ENCODE measurements at places on chromosomes 2 and 18.

GRCh38 chr2:192357217-192357616, 162.5 kb upstream of the TMEFF2 start:
- no peak for DNase-seq

DNA sequence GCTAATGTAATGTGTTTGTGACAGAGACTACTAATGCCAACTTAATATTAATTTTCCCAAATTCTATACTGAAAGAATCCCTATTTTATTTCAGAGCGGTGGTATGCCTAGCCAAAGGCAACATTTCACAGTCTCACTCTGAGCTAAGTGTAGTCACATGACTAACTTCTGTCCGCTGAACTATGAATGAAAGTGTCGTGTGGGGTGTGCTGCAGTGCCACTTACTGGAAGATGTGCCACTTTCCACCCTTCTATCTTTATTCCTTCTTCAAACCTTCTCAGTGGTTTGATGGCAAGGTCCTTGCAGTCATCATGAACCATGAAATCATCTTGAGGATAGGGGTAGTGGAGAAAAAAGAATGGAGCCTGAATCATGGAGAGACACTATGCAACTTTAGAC, 47.3 kb upstream of the C1D start:
- DNase-seq = no peak

- DNase-seq = no peak
These were observed 259.8 kb upstream of the SALL3 start for GRCh38 chr18:78719821-78720220.

DNA sequence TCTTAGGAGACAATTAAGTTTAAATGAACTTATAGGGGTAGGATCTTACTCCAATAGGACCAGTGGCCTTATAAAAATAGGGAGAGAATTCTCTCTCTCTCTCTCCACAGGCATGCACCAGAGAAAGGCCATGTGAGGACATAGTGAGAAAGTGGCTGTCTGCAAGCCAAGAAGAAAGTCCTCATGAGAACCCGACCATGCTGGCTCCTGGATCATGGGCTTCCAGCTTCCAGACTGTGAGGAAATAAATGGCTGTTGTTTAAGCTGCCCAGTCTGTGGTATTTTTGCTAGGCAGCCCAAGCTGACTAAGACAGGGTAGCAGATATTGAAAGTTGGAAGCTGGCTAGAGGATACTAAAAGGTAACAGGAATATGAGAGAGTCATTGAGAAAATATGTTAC, 454.0 kb downstream of the NBAS start:
- no peak for DNase-seq

DNA sequence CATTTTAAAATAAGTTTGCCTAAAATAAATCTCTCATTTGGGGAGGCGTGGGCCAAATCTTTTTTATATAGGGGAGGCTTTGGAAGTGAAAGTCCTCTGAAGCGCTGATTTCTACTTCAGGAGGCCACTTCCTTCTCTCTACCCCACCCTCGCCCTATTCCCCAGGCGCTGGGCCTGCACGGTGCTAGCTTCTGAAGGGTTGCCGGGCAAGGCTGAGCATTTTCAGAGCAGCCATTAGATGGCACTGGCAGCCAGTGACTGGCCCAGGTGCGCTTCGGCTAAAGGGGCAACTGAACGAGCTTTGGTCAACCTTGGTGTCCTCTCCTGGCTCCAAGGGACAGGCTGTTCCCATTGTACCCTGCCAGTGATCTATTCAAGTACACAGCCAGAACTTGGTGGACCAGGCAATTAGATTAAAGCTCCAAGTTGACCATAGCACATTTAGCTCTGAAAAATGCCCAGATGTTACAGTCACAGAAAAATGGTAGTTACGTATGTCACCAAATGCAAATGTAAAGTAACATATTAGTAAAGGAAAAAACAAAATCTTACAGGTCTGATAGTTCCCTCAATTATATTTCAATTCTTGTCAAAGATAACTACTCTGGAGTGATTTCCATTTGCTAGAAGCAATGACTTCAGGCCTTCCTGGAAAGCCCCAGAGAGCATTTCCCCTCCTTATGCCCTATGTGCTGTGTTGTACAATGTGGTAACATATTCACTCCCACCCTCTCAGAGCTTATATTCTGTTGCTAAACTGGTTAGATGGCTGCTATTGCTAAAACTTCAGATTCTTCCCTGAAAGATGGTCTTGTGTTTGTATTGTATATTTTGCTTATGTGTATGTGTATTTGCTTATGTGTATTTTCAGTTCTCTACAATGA, 2.1 kb downstream of the POMC start:
- DNase-seq = peak; percentile 62

DNA sequence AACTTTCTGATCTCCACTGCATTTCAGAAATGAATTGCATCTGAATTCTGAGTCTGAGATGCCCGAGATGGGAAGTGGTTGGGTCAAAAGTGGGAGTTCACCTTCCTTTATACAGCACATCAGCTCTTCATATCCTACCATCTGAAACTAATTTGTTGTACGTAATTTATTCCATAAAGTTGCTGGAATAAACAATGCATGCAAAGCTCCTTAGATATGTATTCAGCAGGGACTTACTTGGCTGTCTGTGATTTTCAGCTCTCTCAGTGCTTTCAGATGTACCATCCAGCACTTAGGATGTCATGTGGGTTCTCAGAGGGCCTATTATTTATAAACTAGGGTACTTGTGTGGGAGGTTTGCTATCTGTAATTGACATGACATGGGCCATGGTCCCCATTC, 46.9 kb upstream of the EFEMP1 start:
- DNase-seq = no peak

- DNase-seq = no peak
These were observed 579 bp downstream of the STAT4 start for GRCh38 chr2:191150230-191150599.

DNA sequence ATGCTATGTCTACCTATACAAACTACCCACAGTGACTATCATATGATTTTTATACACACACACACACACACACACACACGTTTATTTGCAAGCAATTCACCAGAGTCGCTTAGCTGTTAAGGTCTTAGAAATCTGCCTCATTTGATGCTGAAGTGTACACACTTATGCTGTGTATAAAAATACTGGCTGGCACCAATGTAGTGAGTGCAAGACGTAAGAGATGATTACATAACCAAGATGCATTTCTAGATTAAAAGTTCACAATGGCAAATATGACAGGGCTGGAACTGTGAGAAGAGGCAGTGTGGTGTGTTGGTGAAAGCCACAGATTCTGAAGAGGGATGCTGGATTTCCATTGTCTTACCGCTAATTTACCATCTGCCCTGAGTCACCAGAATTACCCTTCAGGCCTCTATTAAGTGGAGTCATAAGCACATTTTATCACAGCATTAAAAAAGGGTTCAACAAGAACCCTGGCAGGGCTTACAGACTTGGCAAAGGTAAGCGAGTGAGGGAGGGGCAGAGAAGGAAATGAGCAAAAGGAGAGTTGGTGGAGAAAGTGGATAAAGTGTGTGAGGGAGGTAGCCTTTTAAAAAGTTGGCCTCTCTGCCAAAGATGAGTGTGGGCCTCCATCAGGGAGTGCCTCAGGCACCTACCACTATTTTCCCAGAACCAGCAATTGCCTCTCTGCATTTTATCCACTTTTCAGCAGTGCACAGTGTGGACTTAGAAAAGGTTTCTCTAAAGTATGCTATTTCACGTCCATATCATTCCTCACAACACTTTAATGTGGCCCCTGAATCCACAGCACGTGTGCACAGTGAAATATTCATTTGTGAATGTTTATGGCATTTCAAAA, 21.5 kb downstream of the MEIS1 start:
- no peak for DNase-seq

DNA sequence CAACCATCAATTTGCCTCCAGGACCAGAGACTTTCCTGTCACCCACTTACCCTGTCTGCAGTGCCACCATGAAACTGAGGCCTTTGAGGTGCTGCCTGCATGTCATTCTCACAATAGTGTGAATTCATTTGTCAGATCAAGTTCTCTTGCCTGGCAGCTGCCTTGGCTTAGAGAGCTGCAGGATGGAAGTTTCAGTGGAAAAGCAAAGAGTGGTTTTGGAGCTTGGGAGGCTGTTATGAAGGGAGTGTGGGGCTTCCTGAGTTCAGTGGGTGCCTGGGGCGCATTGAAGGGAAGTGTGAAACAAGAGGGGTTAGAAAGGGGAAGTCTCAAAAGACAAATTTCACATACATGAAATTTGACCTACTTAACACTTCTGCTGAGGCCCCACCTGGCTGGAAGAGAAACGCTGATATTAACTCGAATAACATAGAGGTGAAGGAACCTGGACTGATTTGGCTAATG, 7.9 kb upstream of the LBH start:
- no peak for DNase-seq

- DNase-seq = no peak
These were observed 269.0 kb downstream of the ICOS start for GRCh38 chr2:204205538-204205937.

DNA sequence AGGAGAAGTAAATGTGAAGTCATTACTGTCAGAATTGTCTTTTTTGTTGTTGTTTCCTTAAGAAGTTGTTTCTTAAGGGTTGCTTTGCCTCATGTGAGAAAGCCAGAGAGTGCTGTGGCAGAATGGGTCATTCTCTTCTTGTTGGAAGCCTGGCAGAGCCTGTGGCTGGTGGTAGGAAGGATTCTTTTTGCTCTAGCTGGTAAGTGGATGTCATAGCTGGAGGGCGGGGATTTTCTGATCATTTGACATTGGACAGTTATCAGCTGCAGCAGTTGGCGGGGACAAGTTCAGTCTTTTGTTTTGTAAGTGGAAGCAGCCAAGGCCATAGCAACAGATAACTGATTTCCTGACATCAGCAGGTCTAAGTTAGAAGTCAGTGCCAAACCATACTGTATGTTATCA, 5.5 kb upstream of the RMDN2 start:
- no peak for DNase-seq

- DNase-seq = no peak
These were observed 19.1 kb downstream of the MSH2 start for GRCh38 chr2:47422016-47422415.

- DNase-seq = no peak
These were observed 42.1 kb downstream of the MTCL1 start for GRCh38 chr18:8747440-8747937.

DNA sequence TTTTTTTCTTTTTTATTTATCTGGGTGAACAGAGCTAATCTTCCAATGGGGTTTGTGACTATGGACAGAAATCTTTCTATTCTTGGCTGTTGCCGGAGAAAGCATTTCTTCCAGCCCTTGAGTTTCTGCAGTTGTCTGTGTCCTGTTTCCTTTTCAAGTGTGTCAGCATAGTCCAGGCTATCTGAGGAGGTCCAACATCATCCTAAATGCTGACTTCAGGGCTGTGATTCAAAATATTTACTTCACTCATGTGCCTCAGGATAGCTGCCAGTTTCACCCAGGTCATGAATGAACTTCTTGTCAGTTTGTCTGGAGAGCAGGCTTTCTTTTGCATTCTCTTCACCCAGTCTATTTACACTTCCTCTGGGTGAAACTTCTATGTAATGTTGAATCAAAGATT, 27.9 kb downstream of the ITGAV start:
- DNase-seq = no peak

- DNase-seq = no peak
These were observed 377.9 kb upstream of the RAB12 start for GRCh38 chr18:8231316-8231715.

DNA sequence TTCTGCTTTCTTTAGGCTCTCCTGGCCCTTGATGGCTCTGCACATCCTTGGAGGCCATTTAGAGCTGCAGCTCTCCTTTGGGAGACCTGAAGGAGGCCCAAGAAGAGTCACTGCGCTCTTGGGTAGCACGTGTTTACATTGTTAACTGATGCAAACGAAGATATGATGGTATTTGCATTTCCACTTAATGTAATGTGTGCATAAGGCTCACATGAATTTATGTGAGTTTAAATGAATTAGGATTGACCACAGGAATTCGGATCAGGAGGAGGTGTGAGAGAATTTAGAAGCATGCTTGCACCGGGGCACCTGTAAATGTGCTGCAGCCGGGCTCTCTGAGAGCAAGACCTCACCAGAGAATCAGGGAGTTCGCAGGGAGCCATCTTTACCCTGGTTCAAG, 7.5 kb downstream of the SH3RF3 start:
- no peak for DNase-seq
